ENCODE measurements at places on chromosomes 11 and 22.
A peak's percentile ranks its signal among the peaks of the same experiment; 100 is the strongest.

- no peak for DNase-seq
These were observed 124.9 kb downstream of the C11orf58 start for GRCh38 chr11:16863389-16863788.

- no peak for DNase-seq
These were observed 10.3 kb downstream of the CBX7 start for GRCh38 chr22:39142088-39142680.

DNA sequence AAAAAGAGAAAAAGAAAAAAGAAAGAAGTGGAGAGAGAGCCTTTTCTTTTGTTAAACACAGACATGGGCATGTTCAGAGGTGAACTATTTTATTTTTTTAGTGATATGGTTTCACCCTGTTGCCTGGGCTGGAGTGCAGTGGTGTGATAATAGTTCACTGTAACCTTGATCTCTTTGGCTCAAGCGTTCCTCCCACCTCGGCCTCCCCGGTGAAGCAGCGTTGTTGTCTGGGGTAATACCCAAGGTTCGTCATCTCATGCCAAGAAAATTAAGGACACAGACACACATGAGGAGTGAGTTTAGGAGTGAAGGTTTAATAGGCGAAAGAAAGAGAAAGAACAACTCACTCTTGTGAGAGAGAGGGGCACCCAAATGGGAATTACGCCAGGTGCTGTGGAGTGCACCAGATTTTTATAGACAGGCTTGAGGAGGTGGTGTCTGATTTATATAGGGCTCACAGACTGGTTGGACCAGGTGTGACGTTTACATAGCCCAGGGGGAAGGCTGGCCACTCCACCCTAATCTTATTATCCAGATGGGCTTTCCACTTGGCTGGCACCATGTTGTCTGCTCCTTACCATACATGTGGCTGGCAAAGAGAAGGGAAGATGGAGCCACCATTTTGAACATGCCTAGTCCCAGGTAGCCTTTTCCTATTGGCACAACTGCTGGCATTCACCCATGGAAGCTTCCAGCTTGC, 42.3 kb downstream of the GRAMD1B start:
- DNase-seq: no peak

- DNase-seq: no peak
These were observed 242.7 kb upstream of the NCAM1 start for GRCh38 chr11:112718483-112718882.

GRCh38 chr11:66126808-66127555, 56.9 kb downstream of the PACS1 start:
- DNase-seq: peak; percentile 63

DNA sequence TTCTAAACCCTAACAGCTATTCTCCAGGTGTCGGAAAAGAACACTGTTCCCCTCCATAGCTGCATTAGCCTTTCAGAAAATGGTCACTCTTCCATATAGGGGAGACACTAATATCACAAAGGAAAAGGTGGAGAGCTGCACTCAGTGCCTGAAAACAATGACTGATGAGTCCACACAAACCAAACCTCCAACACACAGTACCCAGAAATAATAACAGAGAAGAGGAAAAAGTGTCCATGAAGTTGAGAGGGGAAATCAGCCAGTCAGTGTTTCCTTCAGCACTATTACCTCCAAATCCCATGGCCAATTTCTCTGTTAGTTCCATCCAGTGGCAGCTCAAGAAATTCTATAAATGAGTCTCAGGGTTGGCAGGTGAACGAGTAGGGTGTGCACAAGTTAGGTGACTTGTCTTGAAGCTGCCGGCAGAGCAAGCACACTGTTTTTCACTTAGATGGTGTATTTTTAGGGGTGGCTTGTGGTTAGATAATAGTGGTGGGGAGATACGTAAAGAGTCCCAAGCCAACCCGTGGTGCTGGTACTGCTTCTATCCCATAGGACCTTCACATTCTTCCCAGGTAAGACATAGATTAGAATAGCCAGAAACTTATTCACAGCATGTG, 84.5 kb upstream of the CHRM4 start:
- DNase-seq: peak; percentile 6

DNA sequence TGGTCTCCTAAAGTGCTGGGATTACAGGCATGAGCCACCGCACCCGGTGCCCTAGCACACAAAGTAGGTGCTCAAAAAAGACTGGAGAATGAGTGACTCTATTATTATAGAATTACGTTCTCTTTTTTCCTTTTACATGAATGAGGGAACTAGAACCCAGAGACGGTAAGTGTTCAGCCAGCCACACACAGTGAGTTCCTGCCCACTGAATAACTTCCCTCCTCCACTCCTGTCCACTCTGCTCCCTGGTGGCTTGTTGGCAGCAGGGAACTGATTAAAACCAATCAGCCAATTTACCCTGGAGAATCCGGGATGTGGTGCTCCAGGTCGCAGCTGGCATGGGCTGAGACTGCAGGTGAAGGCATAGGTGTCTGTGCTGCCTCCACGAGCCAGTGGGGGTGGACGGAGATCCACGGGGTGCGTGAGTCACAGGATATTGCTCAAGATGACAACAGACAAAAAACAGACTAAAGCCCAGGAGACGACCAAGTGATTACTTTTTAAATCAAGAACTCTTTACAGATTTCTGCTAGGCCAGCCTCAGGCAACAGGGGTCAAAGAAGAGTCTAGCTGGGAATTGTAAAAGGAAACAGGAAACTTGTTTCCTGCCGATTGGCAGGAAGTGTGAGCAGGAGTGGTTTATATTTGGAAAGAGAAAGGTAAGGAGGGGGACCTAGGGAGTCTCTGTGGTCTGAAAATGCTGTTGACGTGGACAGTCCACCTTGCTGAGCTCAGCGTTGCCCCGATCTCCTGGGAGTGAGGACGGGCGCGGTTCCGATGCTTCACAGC, 95.2 kb upstream of the TP53I11 start:
- no peak for DNase-seq

DNA sequence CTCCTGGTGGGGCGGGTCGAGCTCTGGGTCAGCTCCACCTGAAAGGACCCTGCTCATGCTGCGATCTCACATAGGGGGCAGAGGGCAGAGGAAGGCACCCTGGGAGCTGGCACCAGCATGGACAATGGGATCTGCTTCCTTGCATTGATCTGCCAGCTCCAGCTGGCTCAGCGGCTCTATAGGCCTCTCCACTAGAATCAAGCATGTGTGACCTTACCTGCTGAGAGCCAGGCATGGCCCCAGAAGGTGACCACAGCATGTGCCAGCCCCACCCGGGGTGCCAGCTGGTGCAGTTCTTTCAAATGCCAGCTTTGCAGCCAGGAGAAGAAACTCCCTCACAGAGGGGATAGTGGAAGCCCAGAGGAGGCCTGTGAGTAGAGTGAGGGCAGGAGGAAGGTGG, 22.0 kb upstream of the KLHL35 start:
- DNase-seq: no peak

DNA sequence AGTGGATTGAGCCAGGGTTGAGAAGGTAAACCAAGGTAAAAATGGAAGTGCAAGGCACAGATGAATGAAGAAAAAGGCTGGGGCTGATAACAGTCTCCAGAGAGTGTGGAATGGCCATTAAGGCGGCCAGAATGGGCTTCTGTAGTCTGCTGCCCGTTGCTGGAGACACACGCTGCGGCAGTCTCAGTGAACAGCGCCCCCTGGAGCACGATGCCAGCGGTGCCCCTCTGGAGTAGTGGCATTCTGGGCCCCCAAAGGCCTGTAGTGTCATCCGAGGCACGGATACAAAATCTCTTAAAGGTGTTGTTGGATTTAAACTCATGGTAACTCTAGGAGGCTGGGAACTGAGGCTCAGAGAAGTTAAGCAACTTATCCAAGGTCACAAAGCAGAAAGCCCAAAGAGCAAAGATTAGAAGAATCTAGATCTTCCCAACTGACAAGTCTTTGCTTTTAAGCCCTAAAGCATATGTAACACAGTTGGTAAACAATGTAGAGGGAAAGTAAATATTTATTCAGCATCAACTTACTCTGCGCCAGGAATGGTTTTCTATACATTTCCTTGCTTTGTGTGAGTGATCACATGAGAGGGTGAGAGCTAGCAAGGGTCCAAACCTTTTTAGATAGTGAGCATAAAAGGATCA, 18.2 kb downstream of the KCNJ1 start:
- peak; percentile 54 for DNase-seq

DNA sequence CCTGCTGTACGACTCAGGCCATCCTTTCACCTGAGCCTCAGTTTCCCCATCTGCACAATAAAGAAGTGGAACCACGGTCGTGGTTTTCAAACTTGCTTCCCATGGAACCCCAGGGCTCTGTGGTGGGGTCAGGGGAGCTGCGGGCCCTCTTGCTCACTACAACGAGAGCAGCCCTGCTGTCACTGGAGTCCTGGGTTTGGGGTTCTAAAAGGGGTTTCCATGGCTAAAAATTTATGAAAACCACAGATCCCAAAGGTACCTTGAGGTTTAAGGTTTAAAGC, 45.4 kb upstream of the CARS1 start:
- no peak for DNase-seq

DNA sequence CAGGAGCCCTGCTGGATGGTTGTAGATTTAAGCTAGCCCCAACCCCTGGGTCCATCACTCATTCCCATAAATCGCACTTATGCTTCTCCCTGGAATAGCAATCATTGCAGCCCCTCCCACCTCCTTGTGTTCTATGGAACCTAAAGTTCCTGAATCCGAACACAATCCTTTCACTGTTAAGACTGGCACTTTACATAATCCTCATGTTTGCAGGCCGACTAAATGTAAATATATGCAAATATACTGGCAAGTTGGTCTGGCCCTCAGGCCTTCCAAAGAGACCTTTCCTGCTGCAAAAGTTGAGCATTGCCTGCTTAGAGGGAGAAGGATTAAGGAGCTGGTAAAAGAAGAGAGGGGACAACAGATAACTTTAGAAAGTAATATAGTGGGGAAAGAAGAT, 892.9 kb downstream of the OPCML start:
- DNase-seq: no peak

DNA sequence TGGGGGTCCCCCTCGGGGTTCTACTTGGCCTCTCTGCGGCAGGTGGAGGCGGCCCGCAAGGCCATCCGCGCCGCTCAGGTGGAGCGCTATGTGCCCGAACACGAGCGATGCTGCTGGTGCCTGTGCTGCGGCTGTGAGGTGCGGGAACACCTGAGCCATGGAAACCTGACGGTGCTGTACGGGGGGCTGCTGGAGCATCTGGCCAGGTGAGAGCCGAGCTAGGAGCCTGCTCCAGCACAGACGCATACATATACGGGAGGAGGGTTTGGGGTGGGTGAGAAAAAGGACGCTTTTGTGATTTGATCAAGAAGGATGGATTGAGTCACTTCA, 415 bp downstream of the CENATAC start:
- DNase-seq: no peak

DNA sequence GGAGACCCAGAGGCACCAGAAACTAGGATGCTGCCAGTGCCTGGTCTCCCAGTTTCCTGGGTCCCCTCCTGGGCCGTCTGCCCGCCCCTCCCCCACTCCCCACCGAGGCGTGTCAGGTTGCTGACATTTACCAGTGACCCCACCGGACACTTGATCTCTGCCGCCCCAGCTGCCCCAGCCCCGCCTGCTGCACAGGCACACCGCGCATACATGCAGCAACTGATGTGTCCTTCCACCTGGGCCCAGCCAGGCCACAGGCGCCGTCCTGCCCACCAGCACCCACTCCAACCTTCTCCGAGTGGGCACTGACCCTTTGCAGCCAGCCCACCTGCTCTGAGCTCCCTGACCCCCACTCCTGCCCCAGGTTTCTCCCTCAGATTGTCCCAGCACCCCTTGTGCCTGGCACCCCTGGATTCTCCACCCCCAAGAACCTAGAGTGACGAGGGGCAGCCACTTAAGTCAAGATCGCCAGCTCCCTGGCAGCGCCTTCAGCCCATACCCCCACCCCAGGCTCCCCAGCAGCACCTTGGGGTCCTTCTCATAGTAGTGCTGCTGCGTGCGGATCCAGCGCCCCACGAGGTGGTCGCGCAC, 548 bp downstream of the PYGM start:
- no peak for DNase-seq

- DNase-seq: no peak
These were observed 209.8 kb upstream of the NARS2 start for GRCh38 chr11:78784321-78785061.

DNA sequence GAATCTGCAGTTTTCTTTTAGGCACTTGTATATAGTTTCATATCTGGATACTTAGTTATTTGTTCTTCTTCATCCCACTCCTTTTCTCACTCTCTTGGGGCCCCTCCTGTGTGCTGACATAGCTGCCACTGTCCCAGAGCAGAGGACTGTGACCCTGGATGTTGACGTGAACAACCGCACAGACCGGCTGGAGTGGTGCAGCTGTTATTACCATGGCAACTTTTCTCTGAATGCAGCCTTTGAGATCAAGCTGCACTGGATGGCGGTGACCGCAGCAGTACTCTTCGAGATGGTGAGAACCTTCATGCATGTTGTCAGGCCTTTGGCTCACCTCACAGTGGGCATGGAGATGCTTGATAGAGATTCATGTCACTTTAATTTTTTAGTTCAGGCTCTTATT, 50.9 kb upstream of the YWHAH start:
- DNase-seq: no peak

DNA sequence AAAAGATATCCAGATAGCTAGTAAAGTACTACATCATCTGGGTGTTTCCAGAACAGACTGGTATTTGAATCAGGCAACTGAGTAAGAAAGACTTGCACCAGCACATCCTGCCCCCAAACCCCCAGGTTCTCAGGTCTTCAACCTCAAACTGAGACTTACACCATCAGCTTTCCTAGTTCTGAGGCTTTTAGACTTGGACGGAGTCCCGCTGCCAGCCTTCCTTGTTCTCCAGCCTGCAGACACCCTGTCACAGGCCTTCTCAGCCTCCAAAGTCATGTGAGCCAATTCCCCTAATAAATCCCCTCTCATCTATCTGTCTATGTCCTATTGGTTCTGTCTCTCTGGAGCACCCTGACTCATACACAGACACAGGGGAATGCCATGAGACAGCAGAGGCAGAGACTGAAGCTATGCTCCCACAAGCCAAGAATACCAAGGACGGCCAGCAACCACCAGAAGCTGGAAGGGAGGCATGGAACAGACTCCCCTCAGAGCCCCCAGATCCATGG, 10.9 kb downstream of the SMCO4 start:
- DNase-seq: peak; percentile 43

DNA sequence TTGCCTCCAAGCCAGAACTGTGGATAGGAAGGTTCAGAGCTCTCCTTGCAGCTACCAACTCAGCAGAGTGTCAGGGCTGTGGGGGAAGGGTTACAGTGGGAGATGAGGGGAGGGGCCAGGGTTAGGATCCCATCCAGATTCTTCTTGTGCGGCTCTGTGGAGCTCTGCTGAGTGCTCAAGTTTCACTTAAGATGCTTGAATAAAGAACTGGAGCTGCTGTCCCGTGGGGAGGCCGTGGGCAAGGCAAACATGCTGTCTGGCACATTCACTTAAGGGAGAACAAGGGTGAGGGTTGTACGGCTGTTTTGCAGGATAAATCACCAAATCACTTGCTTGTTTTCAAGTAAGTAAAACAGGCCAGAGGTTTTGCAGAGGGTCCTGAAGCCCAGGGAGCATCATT, 197.1 kb downstream of the FAM76B start:
- no peak for DNase-seq

DNA sequence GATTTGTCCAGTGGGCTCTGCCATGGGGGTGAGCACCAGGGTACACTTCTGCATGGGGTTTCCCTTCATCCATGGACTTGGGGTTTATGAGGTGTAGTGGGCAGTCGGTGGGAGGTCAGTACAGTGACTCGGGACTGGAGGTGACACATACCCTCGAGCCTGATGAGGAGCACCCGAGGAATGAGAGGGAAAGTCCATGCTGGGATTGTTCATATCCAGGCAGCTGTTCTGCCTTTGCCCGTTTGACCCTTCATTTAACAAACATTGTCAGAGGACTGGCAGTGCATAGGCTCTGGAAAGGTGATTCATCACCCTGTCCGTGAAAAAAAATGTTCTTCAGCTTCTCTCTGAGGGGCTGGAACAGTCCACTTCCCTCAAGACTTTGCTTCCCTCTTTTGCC, 2.7 kb downstream of the NAV2 start:
- DNase-seq: no peak

All from activated CD4-positive, alpha-beta T cell treated with anti-CD3 and anti-CD28 coated beads, Interleukin-2, Interleukin-4, amounts not matched to agents 100 ng/mL and 50 ng/mL, durations not matched to agents 16 hours and 8 hours (primary cell).